IPS DF 19.7 (cell line): ENCODE measurements at places on chromosomes 2 and 18.

- DNase-seq, result no peak
These were observed 200.2 kb downstream of the TPGS2 start for GRCh38 chr18:36628435-36629137.

GRCh38 chr2:240873805-240874714 is 5.4 kb downstream of the AGXT start:
- DNase-seq, result no peak

DNA sequence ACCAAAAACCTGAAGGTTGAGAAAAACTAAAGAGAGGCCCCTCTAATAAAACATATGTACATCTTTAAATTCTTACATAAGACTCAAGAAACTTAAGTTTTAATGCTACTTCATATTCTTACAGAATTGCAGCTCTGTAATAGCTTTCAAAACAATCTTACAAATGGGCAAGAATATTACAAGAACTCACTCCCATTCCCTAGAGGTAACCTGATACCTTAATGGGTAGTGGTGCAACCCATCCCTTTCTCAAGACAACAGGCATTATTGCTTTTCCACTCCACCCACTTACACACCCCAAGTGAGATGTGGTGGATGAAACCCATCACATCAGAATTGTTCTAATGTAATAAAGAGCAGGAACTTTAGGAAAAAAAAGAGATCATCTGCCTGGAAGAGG is 103.7 kb downstream of the RBMS1 start:
- no peak for DNase-seq

DNA sequence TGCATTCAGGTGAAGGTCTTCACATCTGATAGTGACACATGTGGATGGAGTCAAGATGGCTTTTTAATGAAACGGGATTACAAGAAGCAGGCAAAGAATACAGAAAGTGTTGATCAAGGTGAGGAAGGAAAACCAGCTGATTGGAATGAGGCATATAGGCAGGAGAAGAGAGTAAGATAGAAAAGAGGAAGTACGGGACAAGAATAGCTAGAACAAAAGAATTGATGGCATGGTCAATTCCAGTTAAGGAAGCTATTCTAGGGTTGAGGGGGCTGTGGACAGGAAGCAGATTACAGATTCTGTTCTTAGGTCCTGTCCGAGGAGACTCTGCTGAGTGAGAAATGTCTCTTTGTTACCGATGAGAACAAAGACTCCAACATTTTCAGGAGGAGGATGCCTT is 13.2 kb upstream of the NCK2 start:
- DNase-seq, result no peak

GRCh38 chr18:37403100-37403781 is 162.4 kb downstream of the CELF4 start:
- no peak for DNase-seq

DNA sequence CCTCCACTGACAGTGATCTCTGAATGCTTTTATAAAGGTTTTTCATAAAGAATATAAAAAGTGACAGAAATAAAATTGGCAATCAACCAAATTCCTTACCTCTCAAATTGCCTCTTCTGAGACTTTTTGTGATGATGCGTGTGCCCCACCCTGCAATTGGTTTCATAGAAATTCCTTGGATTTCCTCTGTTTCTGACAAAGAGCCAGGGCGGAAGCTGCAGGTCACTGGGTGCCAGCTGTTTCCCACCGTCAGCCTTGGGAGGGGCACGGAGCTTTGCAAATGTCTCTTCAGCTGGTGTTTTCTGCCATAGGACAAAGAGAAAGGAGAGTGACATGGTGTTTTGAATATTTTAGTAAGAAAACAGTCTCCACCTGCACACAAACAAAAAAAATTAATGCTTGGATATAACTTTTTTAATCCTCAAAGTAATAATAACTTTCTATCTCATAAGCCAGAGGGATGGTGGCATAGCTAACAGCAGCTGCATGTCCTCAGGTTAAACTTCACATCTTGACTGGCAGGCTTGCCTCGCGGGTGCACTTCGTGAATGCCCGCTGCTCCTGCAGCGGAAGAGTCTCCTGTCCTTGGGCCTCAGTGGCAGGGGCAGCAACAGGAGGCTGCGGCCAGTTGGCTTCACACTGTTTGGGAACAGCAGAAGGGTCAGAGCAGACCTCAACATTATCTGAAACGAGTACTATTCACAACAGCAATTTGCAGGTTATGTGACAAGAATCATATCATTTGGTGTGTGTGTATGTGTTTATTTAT is 24.7 kb downstream of the AGAP1 start:
- no peak for DNase-seq

GRCh38 chr18:55768255-55768654 is 180.3 kb upstream of the TCF4 start:
- DNase-seq, result peak; percentile 88

DNA sequence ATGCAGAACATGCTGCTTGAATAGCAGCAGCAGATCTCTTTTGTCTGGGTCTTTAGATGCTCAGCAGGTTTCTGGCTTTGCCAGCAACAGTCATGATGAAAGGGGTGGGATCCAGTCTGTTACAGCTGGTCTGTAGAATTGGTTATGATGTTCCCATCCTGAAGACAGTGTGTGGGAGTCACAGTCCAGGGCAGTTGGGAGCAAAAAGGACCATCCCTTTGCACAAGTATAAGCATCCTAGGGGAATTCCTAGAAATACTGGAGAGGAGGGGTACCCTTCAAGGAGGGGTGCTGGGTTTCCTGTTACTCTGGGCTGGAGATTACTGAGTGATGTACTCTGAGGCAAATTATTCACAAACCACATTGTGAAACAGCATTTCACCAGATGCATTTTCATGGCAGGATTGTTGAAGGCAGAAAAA is 119.9 kb upstream of the RND3 start:
- DNase-seq, result no peak

DNA sequence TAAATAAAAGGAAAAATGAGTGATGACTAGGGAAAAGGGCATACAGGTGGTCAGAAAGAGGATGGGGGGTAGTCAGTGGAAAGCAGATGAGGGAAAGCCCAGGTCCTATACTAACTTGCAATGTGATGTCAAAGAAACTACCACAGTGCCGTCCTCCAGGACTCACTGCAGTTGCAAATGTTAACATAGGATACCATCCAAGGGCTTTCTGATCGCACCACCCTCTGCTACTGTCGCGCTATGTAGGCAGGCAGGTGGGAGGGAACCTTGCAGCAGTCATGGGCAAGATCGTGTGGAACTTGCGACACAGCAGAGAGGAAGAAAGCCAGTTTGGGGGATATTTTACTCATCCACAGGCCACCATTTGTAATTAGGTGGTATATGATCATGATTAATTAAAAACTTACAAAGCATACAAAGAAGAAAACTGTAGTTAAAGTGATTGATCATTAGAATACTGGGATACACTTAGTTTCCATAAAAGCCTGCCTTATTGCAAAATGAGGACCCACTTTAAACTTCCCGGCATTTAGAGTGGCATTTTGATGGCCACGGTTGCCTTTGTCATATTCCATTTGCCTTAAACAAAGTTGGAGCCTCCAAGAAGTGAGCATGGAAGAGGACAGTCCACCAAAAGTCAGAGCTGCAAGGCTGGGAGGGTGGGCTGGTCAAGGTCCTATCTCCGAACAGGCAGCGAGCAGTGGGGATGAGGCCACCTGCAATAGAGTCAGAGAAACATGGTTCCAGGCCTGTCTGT is 8.5 kb upstream of the ROCK2 start:
- no peak for DNase-seq

DNA sequence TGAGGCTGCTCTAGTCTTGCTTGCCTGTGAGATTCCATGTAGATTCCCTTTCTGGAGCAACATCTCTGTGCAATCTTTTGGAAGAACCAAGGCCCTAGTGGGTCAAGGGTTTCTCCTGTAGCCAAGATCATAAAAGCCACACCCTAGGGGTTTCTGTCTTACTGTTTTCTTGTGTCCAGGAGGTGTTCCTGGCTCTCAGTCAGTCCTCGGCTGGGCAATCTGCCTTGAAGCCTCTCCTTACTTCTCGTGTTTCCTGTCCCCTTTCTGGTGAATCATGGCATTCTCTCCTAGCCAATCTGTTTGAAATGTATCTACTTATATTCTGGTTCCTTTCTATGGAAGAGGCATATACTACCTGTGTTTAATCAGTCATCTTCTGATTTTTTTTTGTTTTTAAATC is 484.8 kb upstream of the UBE2E3 start:
- DNase-seq, result no peak

- DNase-seq, result no peak
These were observed 1.5 kb downstream of the MSH6 start for GRCh38 chr2:47784352-47784851.

DNA sequence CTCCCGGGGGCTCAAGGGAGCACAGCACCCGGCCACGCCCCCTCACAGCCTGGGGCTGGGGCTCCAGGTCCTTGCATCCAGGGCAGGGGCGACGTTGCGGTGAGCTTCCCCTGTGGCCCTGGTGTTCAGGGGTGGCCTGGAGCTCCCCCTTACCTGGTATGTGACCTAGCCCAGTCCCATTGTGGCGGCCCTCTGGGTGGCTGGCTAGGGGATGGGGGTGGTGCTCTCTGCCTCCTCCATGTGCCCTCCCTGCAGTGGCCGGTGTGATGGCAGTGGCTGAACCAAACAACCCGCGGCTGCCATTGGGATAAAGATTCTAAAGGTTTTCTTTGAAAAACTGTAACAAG is 288.3 kb downstream of the RDH14 start:
- DNase-seq, result no peak

DNA sequence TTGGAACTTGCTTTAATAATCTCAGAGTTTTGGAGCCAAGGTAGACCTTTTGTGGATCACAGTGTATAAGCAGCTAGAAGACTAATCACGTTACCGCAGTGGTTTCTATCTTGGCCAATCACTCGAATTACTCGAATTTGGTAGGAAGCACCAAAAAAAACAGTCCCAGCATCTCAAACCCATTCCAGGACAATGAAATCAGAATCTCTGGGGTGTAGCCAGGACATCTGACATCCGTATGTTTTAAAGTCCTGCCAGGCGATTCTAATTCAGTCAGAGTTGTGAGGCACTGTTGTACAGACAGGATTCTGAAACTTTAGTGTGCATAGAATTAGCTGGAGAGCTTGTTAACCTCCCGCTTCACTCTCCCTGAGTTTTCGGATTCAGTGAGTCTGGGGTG is 30.8 kb downstream of the GRHL1 start:
- no peak for DNase-seq

- DNase-seq, result no peak
These were observed 444.8 kb downstream of the PTPRM start for GRCh38 chr18:8011906-8012305.

DNA sequence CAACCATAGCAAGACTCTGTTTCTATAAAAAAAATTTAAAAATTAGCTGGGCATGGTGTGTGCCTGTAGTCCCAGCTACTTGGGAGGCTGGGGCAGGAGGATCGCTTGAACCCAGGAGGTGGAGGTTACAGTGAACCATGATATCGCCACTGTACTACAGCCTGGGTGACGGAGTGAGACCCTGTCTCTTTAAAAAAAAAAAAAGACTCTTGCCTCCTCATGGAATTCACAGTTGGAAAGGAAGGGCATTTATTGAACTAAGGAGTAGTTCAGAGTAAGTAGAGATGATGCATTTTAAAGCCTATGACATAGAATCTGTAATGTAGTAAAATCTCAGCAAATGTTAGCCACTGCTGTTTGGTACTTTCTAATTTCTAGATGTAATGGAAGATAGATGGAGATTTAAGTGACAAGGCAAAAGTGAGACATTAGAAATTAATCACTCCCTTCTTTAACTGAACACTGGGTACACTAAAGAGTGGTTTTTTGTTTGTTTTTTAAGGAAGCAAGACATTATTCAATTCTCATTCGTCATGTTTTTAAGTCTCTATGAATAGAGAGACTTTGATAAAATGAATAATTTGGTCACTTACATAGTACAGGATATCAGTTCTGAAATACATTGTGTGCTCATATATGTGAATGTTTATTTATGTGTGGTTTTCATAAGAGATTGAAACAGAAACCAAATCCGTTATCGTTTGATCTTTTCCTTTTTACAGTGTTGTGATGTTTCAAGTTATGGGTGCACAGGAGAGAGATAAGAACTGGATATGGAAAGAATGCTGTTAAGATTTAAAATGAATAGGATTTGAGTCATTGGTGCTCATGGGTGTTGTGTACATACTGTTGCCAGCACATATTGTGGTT is 186.1 kb upstream of the STON1 start:
- DNase-seq, result no peak

DNA sequence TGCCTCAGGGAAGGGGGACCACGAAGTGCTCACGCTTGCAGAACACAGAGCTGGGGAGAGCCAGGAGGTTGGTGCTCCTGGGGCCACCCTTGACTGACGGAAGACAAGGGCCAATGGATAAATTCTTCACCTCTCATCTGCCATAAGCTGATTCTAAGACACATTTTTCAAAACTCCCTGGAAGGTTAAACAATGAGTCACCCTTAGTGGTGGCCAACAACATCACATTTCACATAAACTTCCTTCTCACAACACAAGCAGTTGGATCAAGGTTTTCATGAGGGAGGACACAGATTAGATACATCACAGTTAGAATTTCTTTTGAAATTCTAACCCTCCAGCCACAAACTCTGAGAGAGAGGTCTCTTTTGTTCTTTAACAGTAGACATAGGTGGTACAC is 713.6 kb upstream of the POU3F3 start:
- no peak for DNase-seq

- DNase-seq, result no peak
These were observed 38.4 kb upstream of the ZSWIM2 start for GRCh38 chr2:186887107-186888090.

GRCh38 chr18:48336332-48336731 is 72.9 kb downstream of the ZBTB7C start:
- no peak for DNase-seq

DNA sequence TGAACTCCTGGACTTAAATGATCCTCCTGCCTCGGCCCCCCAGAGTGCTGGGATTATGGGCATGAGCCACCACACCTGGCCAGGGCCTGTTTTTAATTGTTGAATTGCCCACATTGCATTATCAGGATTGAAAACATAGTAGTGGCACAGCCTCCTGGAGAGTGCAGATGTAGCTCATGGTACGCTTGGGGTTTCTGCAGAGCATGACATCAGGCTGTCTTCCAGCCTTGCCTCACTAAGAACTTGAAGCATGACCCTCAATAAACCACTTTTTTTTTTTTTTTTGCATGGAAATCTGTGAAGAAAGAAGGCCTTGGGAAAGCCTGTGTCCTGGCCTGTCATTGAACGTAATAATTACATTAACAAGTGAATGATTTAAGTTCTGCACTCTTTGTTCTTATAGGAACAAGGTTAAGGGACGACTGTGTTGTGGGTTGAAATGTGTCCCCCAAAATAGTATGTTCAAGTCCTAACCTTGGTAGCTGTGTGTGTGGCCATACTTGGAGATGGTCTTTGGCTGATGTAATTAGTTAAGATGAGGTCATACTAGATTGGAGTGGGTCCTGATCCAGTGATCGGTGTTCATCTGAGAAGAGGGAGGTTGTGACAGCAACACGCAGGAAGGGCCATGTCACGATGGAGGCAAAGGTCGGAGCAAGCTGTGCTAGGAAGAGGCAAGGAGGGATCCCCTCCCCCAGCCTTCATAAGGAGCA is 90.2 kb downstream of the AGAP1 start:
- DNase-seq, result no peak

DNA sequence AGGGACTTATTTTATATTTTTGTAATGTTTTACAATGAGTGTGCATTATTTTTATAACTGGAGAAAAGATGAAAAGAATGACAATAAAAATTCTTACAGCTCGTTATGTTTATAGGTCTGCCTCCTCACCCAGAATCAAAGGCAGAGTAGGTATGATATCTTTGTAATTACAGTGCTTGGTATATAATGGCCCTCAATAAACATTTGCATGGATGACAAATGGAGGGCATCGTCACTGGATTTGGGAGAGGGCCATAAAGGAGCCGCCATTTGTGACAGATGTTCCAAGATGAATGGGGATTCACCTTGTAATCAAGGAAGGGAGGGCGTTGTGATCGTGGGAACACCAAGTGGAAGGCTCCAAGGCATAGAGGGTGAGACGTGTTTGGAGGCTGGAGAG is 22.6 kb upstream of the GIGYF2 start:
- no peak for DNase-seq
